ENCODE measurements at places on chromosomes 4 and X.

DNA sequence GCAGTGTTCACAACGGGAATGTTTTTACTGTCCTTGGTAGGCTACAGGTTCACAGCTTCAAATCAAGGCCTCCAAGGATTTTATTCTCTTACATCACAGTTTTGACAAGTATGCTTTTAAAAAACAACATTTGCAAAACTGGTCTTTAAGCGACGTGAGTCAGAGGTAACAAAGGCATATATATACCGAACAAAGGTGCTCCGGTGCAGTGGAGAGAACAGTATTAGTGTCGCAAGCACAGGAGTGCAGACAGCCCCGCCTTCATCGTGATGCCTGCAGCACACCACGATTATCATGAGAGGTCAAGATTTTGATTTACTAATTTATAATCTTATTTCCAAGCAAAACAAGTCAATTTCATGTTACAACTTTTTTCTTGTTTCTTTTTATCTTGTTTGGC, 90.8 kb downstream of the GATB start:
- no peak for DNase-seq

DNA sequence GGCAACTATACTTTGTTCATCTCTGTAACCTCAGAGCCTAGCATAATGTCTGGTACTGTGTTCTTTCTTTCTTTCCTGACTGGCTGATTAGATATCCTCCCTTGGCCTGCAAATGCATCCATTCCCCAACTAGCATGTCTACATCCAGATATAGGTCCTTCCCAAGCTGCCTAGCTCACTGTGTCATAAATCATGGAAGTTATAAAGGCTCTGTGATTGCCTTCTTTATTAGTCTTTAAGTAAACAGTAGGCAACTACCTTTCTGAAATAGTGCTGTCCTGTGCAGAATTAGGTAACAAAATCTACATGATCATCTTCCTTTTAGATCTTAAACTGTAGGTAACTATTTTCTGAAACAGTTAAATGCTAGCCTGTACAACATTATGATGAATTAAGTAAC, 224.5 kb downstream of the DLG3 start:
- no peak for DNase-seq

DNA sequence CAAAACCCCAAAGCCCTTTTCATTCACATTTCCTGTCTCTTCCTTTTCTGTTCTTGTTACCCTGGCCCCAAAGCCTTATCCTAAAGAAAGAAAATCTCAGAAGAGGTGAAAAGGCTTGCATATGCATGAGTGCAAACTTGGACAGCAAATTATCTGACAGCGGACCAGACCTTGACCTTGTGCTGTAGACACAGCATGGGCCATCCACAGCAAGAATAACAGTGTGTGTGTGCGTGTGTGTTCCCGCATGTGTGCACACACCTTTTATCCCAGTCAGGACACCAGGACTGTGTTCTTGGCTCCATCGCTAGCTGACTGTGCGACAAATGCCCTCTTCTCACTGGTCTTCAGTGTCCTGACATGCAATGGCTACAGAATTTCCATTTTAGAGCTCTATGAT, 35.3 kb downstream of the ZBTB49 start:
- no peak for DNase-seq

DNA sequence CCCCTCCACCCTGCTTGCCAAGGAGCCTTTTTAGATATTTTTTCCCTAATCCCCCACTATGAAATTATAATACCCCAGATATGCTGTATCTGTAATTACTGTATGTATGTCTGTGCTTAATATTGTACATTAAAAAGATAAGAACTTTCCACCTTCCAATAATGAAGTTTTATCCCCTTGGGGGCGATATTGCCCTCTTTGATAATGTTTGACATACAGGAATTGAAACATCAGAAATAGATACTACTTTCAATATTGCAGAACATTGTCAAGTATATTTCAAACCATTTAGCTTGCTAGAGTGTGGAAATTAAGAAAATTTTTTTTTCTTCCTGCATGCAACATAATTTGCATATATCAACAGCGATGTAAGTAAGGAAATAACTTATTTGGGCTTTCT, 58.9 kb downstream of the NAF1 start:
- no peak for DNase-seq

GRCh38 chr4:145883101-145883694, 55.4 kb downstream of the ZNF827 start:
- DNase-seq = no peak

DNA sequence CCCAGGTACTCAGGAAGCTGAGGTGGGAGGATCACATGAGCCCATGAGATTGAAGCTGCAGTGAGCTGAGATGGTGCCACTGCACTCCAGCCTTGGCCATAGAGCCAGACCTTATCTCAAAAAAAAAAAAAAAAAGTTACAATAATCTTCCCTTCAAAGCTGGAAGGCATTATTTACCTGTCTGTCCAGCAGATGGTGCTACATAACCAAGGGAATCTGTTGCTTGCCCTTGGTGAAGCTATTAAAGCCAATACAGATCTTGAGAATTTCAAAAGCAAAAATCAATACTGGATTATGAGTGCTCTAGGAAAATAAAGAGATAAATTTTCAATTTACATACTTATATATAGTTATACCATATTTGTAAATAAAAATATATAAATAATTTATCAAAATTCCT, 25.9 kb downstream of the PKD2 start:
- no peak for DNase-seq

DNA sequence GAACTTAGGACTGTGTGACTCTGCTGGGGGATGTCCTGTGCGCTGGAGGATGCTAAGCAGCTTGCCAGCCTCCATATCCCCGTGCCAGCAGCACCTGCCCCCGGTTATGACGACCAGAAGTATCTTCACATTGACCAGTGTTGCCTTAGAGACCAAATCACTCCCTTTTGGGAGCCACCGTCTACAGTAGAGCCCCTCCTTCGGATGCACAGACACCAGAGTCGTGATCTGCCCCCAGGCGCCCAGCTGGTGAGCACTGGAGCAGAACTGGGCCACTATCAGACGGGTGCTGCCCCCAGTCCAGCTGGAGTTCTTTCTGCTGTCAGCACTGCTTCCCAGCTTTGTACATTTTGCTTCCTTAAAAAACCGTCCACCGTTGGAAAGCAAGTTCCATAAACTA, 30.0 kb upstream of the TADA2B start:
- DNase-seq = no peak

DNA sequence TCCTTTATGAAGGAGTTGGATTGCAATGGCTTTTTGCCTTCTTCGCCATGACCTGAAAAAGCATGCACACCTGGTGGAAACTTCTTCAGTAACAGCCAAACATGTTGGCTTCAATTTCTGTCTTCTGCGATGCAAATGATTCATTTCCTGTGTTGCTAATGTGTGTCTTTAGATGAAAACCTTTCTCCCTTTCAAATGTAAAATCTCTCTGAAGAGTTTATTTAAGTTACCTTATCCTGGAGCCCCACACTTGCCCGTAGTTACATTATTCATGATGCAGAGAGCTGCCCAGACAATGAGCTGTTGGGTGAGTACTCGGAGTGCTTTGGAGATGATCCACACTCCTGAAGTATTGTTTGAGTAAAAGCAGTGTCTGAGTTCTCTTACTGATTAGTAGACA, 1100.9 kb downstream of the RPA4 start:
- DNase-seq = no peak

- no peak for DNase-seq
Observed at GRCh38 chr4:153566631-153567150, 100.5 kb downstream of the TMEM131L start.

GRCh38 chrX:40205471-40205870, 107.7 kb upstream of the BCOR start:
- DNase-seq = no peak

GRCh38 chr4:134634301-134634700, 432.7 kb upstream of the PABPC4L start:
- DNase-seq = peak; percentile 64

GRCh38 chrX:38999967-39000745, 198.9 kb downstream of the MID1IP1 start:
- no peak for DNase-seq

DNA sequence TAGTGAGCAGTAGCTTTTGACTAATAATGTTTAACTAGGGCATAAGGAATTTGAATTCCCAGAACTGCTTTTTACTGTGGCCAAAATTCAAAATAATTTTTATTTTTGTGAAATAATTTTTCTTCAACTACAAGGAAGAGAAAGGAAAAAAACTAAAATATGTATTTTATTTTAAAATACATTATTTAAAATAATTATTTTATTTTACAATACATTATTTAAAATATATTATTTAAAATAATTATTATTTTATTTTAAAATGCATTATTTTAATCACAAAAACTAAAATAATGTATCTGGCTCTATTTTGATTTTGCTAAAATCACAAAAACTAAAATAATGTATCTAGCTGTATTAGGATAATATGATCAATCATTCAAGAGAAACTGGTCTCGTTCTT, 210.4 kb downstream of the RELL1 start:
- no peak for DNase-seq

- no peak for DNase-seq
Observed at GRCh38 chr4:149183638-149184037, 632.0 kb downstream of the IQCM start.

DNA sequence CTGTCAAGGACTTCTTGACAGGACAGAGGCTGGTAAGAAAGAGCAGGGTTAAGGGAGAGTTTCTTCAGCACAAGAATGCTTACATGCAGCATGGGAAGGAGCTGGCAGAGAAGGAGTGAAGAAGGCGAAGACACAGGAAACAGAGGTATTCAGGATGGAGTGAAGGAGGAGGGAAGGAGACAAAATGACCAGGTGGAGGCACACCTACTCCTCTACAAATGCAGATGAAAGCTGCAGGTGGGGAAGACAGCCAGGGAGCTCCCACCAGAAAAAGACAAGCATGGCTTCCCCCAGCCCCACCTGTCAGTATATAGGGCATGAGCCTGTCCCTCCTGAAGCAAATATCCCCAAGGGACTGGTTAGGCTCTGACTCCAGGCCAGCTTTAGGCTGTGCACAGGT, 29.6 kb upstream of the NKRF start:
- DNase-seq = no peak

- DNase-seq = no peak
Observed at GRCh38 chrX:110173192-110174175, 144.4 kb downstream of the AMMECR1 start.

DNA sequence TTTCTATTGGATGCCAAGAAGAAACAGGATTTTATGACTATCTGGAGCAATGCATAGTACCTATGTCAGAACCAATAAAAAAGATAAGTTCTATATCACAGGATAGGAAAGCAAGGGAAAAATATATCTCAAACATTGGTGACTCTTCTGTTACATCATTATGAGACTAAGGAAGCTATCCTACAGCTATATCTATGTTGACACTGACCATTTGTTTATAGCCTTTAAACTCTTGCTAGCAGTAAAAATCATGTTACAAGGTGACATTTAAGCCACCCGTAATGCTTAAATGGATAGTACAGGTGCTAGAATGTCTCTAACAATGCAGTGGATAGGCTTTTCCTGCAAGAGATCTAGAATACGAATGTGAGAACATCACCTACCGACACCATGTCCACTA, 28.6 kb upstream of the EPGN start:
- DNase-seq = no peak

DNA sequence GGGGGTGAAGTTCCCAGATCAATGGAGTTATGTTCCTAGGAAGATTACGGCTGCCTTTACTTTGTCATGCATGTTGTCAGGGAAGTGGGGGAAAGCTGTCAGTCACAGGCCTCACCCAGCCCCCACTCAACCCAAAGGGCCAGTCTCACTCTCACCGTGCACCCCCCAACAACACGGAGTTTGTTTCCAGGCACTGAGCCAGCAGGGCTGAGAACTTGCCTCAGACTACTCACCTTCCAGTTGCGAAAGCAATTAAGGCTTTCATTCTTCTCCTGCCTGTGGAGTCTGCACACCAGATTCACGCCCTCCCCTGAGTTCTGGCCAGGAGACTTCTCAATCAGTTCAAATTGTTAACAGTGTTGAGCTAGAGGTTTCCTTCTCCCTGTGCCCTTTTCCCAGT, 114.3 kb downstream of the SH3BGRL start:
- peak; percentile 52 for DNase-seq

- no peak for DNase-seq
Observed at GRCh38 chr4:128751354-128751753, 58.1 kb upstream of the JADE1 start.

DNA sequence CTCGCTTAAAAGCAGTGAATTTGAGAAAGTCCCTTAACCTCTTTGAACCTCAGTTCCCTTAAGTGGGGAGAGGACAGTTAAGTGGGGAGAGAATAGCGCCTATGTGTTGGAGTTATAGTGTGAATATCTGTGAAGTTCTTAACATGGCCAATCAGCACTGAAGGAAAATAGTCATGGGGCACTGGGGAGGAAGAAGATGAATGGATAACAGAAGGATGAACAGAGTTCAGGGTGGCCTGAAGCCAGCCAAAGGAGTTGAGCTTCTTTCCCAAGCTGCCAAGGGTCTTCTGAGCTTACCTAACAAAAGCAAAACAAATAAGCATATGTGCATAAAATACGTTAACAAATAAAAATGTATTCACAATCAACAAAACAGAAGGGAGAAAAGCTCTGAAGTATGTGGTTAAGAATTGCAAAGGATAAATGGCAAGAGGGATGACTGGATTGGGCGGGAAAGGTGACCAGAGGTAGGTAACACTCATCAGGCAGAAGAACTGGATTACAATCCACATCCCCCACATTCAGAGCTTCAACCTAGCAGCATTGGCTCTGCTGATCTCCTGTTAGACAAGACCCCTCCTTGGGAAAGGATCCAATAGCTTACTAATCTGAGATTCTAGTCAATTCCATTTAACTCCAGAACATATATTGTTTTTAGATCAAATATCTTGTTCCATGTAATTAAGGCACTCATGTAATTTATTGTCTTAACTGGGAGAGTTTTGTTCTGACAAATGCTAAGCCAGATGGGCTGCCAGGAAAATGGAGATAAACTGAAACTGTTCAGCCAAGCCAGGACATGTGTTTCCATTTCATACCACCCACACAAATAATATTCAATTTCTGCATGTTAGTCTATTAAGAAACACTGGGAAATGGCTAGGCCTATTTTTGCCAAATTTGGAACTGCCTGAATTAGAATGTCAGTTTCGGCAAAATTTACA, 221.2 kb downstream of the LDB2 start:
- no peak for DNase-seq

- no peak for DNase-seq
Observed at GRCh38 chr4:87089368-87089767, 131.1 kb downstream of the KLHL8 start.
